ENCODE measurements at places on chromosomes 11 and 22.

GRCh38 chr11:3880724-3881123, 25.3 kb downstream of the STIM1 start:
- no peak overlapping the region for H3K4me3 ChIP-seq
- peaks cover 57% of the 10 kb centered on the region for H3K4me1 ChIP-seq
- peaks cover 14% of the 10 kb centered on the region for H3K36me3 ChIP-seq
- no peak overlapping the region for H3K27ac ChIP-seq
- no peak for DNase-seq

DNA sequence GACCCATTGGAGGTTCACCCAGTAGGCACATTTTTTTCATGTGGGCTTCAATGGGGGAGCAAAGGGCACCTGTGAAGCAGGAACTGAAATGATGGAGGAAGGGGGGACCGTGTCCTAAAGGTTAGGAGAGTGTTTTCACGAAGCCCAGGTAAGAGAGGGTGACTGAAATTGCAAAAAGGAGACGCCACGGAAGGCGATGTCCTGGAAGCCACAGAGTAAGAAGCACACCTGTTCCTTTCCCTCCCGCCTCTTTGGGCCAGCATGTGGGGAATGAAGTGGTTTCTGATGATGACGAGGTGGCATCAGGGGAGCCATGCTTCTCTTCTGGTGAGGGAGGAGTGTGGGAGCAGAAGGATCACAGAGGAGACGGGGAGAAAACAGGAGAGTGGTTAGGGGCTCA, 37.0 kb upstream of the MICAL2 start:
- no peaks in the 10 kb centered on the region for H3K36me3 ChIP-seq
- no peak overlapping the region for H3K27ac ChIP-seq
- H3K4me1 ChIP-seq = peaks cover 5% of the 10 kb centered on the region
- H3K4me3 ChIP-seq = no peak overlapping the region
- no peak for DNase-seq

DNA sequence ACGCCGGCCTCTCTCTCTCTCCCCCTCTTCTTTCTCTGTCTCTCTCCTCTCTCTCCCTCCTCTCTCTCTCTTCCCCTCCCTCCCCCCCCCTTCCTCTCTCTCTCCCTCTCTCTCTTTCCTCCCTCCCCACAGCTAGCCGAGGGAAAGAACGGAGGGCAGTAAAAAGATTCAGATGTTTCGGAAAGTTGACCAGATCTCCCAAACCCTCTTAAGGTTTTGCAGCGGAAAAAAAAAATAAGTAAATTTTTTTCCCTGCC, 195 bp upstream of the ALX4 start:
- peaks cover 100% of the 10 kb centered on the region for H3K27me3 ChIP-seq
- no peak overlapping the region for H3K27ac ChIP-seq
- DNase-seq = no peak
- H3K4me1 ChIP-seq = peaks cover 24% of the 10 kb centered on the region

GRCh38 chr11:67300756-67301312, 2.5 kb upstream of the SSH3 start:
- H3K27me3 ChIP-seq = peaks cover 12% of the 10 kb centered on the region
- no peak overlapping the region for H3K4me3 ChIP-seq
- peaks cover 28% of the 10 kb centered on the region for H3K4me1 ChIP-seq
- peaks cover 44% of the 10 kb centered on the region for H3K36me3 ChIP-seq
- no peak overlapping the region for H3K27ac ChIP-seq

- DNase-seq = no peak
- H3K27ac ChIP-seq = no peak overlapping the region
- no peaks in the 10 kb centered on the region for H3K27me3 ChIP-seq
Observed at GRCh38 chr11:92460213-92460612, 235.6 kb downstream of the FAT3 start.

Measured in activated naive CD4-positive, alpha-beta T cell treated with anti-CD3 and anti-CD28 coated beads, Interleukin-2, amount 10 ng/mL, durations not matched to agents 7 days and 5 days (primary cell).